Activated T-helper 17 cell treated with anti-CD3 and anti-CD28 coated beads, Interleukin-2, amount 50 U/mL, for 72 hours (primary cell): ENCODE measurements at places on chromosomes 7 and 10. TPM values are rescaled to one million over a fixed set of nuclear protein-coding genes. Genes with fewer than 3 reads are reported as not detected.
A peak's percentile ranks its signal among the peaks of the same experiment; 100 is the strongest.

GRCh38 chr10:79374312-79375191 is 27.3 kb downstream of the PPIF start:
- peak; percentile 74 for ATAC-seq

Gene PRPS1L1
- not detected for total RNA-seq

DNA sequence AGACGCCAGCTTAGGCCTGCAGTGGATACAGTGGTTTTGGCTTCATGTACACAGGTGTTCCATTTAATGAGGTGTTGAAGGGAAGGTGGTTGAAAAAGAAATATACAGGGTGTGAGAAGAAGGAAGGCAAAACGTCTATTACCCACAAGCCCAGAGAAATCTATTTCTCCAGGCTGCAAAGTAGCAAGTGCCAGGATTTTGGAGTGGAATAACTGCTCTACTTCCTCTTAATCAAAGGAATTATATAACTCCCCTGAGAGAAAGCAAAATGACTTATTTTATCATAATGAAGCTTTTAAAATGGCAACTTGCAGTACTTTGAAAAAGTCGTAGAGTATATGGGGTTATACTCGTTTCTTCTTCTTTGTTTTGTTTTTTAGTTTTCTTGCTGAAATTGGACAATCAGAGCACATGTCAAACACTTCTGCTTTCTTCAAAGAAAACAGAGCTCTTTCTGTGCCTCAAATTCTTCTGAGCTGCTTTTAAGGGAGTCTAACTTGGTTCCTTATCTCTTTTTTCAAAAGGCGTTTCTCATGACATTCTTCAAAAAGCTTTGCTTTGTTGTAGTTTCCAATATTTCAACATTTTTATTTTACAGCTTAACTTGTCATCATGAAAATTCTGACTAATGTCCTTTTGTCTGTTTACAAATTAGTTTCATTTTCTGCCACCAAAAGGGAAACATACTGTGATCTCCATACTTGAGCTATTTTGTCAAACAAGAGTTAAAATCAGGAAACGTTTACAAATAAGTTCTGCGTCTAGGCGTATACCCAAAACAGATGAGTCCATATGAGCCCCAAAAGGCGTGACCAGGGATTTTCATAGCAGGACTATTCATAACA is 289.7 kb downstream of the FRMD4A start:
- peak; percentile 35 for ATAC-seq

DNA sequence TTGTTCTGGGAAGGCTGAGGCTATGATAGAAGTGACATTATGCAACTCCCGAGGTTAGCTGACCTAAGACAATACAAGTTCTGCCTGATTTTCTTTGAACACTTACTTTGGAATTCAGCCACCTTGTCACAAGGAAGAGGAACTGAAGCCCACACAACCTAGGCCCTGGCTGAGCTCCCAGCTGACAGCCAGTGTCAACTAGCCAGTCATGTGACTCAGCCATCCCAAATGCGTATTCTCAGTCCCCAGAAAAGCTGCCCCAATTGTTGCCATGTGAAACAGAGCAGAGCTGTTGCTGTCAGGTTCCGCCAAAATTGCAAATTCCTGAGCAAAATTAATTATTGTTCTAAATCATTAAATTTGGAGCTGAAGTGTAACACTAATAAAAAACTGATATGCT is 1010.0 kb downstream of the XPNPEP1 start:
- ATAC-seq: no peak

DNA sequence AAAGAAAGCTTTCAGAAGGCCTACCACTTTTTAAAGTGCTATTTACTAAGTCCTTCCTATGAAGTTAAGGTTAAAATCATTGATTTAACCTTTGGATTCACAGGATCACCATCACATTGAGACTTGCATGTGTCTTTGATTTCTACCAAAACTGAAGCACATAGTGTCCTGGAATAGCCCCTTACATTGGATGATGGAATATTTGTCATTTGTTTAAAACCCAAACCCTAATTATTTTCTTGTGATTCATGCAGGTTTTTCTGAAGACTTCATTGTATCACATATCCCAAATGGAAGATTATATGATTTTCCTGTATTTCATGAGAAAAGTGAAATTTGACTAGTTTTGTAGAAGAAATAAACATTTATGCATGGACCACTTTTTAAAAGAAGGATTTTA is 3.3 kb downstream of the SEMA3A start:
- no peak for ATAC-seq

- no peak for ATAC-seq
Measured at GRCh38 chr10:32891261-32891660, 66.8 kb downstream of the ITGB1 start.

DNA sequence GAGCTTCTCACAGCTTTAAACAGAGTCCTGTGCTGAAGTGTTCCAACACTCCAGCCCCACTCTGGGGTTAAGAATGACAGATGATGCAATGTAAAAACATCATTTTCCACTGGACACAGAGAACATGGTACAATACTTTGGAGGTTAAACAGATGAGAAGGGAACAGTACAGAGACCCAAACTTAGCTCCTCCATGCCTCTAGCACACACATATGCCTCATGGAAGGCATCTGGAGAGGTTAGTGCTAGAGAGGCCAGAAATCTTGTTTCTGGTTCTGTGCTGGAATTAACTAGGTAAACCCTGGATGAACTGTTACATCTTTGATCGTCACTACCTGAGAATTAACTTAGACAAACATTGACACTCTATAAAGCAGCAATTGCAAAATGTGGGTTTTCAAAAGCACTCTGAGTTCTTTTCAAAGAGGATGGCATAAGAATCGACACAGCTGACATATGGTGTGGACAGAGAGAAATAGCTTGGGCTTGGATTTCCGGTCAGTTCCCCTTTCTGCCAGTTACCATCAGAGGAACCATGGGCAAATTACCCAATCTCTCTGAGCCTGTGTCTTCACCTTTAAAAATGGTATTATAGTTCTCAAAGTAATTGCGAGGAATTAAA is 81.9 kb downstream of the KCNMA1 start:
- no peak for ATAC-seq

DNA sequence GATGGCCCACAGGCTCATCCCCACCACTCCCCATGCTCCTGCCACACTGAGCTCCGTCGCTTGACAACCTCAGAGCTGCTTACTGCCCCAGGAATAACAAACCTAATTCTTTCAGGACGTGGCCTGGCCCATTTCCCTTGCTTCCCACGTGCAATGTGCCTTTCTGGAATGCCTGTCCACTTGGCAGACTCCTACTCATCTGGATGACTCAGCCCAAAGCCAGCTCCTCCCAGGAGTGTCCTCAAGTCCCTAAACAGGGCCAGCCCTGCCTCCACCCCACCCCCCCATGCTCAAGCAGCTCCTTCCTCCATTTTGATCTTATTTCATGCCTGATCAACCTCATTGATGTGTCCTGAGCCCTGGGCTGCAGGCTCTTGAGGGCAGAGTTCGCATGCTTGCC is 164.9 kb upstream of the RNF32 start:
- ATAC-seq: no peak

DNA sequence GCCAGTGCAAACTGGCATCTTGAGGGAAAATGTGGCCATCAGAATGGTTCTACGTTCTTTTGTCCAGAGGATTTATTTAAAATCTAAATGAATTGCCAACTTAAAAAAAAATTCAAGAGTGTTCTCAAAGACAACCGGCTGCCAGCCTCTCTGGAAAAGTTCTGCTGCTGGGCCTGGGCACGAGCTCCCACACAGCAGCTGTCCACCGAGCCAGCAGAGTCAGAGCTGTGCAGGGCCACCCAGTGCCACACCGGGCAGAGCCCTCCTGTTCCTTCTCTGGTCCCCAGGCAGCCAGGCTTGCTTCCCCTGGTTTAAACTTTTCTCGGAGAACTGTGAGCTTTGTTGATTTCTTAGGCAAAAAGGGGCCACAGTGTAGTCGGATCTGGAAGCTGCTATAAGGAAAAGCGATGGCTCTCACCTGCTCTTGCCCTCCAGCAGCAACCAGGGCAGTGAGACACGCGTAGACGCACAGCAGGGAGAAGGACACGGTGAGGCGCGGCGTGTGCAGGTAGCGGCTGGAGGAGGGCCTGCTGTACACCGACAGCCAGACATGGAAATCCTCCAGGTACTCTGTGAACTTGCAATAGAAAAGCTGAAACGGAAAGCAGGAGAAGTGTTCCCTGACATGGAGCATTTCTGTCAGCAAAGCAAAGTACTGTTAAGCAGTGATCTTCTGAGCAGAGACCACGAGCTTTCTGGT is 111.6 kb downstream of the PKD1L1 start:
- ATAC-seq: no peak

Gene GET4
- total RNA-seq: 43.0 TPM

- ATAC-seq: no peak
Measured at GRCh38 chr7:110051372-110051771, 1039.6 kb upstream of the LRRN3 start.

Gene STRIP2
- 51.7 TPM for total RNA-seq

- ATAC-seq: no peak
Measured at GRCh38 chr10:94199565-94199964, 163.2 kb downstream of the NOC3L start.

Gene ZCWPW1
- total RNA-seq: 3.1 TPM
